ENCODE measurements at places on chromosomes 16 and 17. TPM values are rescaled to one million over a fixed set of nuclear protein-coding genes. Genes with fewer than 3 reads are reported as not detected.

The SYCE1L gene
- 4.6 TPM for total RNA-seq

DNA sequence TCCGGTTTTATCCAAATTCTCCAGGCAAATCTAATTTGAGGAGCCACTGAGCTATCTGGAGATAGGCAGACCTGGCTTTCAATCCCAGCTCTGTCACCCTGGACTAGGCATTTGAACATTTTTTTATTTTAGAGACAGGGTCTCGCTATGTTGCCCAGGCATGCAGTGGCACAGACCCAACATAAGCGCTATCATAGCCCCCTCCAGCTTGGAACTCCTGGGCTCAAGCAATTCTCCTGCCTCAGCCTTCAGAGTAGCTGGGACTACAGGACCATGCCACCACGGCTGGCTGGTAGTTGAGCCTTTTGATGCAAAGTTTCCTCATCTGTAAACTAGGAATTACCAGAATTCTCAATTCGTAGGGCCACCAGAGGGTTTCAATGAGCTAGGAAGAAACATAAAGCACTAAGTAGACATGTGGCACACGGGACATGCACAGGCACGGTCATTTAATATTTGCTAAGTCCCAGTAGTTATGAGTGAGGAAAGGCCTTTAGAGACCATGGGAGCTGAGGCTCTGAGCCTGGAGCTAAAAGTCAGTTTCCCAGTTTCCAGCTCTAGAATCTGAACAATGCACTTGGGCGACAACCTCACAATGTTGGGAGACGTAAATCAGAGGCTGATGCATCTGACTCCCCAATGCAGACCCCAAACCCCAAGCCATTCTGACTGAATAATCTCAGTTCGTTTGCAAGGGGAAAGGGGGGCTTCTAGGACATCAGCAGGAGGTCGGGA lies 1.1 kb downstream of the ELOB start:
- no peak for DNase-seq

- DNase-seq: no peak
Measured at GRCh38 chr16:719815-720446, 1.0 kb upstream of the ANTKMT start.

DNA sequence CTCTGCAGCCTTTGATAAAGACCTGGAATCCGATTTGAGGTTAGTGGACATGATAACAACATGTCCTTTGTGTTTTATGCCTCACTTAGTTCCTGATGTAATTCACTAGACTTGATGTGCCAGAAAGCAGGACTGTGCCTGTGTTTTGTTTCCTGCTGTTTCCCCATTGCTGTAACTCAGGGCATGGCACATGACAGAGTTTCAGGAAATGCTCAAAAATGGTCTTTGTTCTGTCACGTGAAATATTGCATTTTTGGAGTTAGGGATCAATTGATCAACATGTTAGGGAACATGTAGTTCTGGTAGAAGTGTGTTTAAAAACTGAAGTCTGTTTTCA lies 32.8 kb downstream of the DHX38 start:
- no peak for DNase-seq

The ASPHD1 gene
- not detected for total RNA-seq

- no peak for DNase-seq
Measured at GRCh38 chr16:22291860-22292318, 5.3 kb upstream of the POLR3E start.

DNA sequence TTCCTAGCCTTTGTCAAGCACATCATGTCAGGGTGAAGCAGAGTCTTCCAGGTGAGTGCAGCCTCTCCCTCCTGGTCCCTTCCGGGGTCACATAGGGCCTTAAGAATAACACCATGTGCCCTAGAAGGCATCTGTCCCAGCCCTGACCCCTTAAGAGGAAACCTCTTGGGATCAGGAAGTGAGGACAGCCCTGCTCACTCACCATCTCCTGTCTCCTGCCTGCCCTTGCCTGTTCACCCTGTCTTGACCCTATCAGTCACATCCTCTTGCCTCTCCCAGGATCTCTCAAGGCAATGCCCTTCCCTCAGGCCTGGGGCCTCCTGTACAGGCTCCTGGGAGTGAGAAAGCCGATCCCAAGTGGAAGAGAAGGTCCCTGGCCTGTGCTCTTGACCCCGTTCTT lies 13.9 kb downstream of the MYL4 start:
- DNase-seq: no peak

- DNase-seq: no peak
Measured at GRCh38 chr17:27494192-27495091, 38.2 kb downstream of the KSR1 start.

- DNase-seq: no peak
Measured at GRCh38 chr17:45320931-45321461, 4.2 kb upstream of the MAP3K14 start.

The TEDC2 gene
- 30.8 TPM for total RNA-seq

DNA sequence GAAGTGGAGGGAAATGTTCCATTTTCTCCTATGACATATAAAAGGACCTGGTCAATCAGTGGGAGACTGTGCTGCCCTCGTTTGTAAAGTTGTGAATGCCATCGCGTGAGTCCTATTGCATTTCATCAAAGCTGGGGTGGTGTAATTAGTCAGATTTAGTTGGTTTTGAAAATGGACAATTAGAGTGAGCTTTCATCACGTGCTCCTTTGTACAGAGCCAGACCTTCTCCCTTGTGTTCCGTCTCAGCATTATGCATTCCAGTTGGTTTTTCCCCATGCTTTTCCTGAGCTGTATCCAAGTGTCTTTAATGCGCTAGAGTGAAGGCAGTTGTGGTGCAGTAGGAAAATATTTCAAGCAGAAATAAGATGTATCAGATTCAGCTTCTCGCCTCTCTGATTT lies 10.4 kb downstream of the SEC14L1 start:
- DNase-seq: no peak

DNA sequence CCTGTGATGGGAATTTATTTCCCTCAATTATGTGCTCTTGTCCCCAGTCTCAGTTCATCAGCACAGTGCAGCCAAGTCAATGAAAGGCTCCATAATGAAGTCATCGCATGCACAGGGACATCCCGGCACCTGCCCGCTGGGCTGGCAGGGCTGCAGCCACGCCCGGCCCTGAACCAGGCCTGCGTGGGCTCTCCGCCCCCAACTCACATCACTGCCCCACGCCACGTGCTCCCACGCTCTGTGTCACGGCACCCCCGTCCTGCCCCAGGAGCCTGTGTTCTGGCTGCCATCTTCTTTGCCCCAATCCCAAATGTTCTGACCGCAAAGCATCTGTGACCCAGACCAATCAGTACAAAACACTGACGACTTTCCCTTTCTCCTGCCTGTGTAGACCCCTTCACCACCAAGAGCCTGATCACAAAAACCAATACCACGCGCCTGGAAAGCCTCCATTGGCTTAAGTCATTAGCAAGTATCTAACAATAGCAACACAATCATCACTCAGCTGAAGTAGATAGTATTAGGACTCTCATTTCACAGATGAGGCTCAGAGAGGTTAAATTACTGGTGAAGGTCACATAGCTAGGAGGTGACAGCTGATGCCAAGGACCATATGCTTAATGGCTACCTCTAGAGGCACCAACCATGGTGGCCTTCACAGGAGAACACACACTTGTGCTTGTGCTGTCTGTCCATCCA lies 202.5 kb downstream of the ZFHX3 start:
- no peak for DNase-seq

DNA sequence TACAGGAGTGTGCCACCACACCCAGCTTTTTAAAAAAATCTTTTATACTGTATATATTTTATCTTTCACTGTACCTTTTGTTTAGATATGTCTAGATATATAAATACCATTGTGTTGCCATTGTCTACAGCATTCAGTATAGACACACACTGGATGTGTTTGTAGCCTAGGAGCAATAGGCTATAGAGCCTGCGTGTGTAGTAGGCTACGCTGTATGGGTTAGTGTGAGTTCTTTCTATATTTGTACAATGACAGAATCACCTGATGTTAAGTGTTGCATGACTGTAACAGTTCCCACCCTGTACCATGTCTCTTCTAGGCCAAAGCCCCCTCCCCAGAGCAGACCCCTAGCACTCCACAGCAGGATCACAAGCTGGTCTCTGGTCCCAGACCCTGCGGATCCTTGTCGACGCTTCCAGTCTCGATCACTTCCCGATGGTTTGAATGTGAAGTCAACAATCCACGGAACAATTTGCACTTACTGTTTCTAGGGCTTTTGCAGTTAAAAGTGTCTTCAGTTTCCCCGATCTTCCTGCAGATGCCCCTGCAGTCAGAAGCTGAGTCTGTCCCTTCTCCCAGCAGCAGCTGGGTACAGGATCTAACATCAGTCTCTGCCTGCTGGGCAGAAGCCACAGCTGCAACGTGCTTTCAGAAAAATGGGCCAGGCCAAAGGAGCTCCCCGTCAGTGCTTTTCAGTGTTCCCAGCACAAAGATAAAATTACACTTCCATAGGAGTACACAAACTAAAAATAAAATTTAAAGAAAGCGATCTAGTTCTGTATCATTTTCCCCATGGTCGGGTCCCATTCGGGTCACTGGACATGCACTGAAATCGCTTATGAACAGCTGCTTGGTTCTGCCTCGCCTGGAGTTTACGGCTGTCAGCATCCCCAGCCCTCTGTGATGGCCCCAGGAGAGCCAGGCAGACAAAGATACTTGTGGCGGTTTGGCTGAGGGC lies 35.4 kb downstream of the ADAM11 start:
- no peak for DNase-seq

The MYH11 gene
- 0.58 TPM for total RNA-seq

GRCh38 chr16:27046958-27047518 lies 19.7 kb upstream of the C16orf82 start:
- no peak for DNase-seq

The GRAPL gene
- 32.4 TPM for total RNA-seq

The HBA2 gene
- total RNA-seq: 0.92 TPM

All from GM12878 (cell line).